Activated T-helper 17 cell treated with anti-CD3 and anti-CD28 coated beads, Interleukin-2, amount 50 U/mL, for 72 hours (primary cell): ENCODE measurements at places on chromosomes 3 and 15.

DNA sequence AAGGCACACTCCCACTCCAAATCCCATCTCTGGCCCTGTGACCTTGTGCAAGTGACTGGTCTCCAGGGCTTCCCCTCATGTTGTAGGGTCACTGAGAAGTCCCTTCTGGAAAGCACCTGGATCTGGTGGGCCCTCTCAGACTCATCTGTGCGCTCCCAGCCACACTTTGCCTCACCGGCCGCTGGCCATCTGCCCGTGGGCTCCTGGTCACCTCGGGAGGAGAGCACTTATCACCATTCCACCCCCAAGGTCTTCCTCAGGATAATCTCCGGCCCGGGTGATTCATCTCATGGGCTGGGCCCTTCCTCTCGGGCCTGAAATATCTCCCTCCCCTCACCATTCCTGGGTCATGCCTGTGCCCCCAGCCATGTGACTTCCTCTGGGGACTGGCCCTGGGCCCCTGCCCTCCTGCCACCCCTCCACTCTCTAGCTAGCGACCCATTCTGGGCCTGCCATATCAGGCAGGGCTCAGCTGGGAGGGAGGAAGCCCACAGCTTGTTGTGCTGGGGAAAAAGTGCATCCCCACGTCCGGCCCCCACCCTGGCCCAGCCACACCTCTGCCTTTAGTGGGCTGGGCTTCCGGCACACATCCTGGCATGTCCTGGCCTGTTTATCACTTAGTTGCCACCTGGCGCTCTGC is 10.6 kb upstream of the WNT7A start:
- ATAC-seq, result peak; percentile 11

DNA sequence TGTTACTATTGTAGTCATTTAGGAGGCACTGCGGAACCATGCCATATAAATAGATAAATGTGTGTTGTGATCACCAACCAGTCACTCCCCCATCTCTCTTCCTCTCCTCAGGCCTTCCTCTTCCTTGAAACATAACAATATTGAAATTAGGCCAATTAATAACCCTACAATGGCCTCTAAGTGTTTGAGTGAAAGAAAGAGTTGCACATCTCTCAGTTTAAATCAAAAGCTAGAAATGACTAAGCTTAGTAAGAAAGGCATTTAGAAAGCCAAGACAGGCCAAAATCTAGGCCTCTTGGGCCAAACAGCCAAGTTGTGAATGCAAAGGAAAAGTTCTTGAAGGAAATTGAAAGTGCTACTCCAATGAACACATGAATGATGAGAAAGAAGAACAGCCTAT is 8.1 kb upstream of the DNASE1L3 start:
- ATAC-seq, result no peak

DNA sequence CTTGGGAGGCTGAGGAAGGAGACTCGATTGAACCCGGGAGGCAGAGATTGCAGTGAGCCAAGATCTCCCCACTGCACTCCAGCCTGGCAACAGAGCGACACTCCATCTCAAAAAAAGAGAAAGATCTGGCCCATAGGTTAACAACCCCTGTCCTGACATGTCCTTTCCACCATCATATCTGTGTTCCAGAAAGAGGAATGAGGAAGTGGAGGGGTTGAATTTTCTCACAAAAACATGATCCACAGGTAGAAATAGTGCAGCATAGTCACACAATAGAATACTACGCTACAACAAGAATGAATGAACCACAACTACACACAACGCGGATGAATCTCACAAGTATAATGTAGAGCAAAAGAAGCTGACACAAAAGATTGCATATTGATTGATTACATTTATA is 4.7 kb upstream of the SLC51B start:
- ATAC-seq, result no peak

DNA sequence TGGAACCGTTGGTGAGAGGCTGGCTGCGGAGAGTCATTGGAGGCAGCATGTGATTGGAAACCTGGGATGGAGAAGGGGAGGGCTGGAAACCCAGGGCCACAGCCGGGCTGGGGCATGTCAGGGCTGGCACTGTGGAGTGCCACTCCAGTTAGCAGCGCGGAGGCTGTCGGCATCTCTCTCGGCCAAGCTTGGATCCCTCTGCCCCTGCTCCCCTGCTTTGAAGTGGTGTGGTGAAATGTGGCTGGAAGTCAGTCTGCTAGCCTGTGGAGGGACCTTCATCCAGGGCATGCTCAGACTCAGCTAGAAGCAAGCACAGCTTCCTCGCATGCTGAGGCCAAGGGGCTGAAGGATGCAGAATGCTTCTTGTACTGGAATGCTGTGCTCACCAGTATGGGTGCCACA is 13.5 kb downstream of the SLCO3A1 start:
- no peak for ATAC-seq

DNA sequence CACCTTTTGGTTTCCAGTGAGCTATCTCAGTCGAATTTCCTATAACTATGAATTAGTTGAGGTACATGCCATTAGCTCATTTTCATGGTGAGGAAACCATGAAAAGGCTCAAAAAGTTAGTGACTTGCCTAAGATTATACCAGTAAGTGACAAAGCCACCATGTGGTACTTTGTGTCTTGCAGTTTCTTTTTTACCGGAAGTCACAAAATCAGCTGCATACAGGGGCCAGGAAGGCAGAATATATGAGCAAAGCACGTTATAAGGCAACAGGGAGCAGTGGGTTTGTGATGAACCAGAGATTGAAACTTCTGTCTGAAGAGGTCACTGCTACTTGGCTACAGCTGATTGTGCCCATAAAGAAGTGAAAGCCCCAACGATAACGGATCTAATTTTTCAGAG is 50.3 kb downstream of the CMTM8 start:
- ATAC-seq, result peak; percentile 89

DNA sequence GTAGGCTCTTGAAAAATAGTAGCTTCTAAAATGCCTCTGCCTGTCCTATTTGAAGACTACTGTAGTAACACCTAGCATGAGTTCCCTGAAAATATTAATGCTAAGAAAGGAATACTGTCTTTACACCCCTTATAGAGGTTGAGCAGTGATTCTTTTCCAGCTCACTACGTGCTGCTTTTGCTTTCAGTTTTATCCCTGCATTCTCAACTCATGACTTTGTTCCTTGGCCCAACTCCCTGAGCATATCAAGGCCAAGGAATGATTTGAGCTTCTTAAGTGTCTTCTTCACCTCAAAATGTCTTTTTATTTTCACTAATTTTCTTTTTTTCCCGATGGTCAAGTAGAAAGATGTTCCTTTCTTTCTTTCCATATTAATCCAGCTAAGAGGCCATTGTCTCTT is 16.5 kb upstream of the P2RY13 start:
- ATAC-seq, result no peak

GRCh38 chr3:170465955-170466354 is 47.3 kb downstream of the CLDN11 start:
- no peak for ATAC-seq

- ATAC-seq, result peak; percentile 90
Measured at GRCh38 chr15:68526269-68526668, 52.5 kb upstream of the CORO2B start.

- ATAC-seq, result peak; percentile 52
Measured at GRCh38 chr3:107810171-107811071, 280.4 kb downstream of the CD47 start.

GRCh38 chr3:58351920-58352319 is 19.2 kb downstream of the PXK start:
- ATAC-seq, result no peak

DNA sequence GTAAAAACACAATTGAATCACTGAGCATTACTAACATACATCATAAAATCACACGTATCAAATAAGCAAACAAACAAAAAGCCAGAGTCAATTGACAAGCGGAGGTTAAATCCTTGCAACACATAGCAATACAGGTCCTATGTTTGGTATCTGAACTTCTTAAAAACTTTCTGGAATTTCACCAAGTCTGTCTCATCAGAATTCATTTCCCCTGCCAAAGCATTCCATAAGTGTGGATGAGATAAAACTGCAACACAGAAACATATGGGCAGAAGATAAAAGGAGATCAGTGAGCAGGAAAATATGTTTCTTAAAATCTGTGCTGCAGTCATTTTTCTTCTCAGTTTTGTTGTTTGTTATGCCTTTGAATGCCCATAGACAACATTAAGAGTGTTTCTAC is 1155.5 kb downstream of the TBL1XR1 start:
- ATAC-seq, result no peak

DNA sequence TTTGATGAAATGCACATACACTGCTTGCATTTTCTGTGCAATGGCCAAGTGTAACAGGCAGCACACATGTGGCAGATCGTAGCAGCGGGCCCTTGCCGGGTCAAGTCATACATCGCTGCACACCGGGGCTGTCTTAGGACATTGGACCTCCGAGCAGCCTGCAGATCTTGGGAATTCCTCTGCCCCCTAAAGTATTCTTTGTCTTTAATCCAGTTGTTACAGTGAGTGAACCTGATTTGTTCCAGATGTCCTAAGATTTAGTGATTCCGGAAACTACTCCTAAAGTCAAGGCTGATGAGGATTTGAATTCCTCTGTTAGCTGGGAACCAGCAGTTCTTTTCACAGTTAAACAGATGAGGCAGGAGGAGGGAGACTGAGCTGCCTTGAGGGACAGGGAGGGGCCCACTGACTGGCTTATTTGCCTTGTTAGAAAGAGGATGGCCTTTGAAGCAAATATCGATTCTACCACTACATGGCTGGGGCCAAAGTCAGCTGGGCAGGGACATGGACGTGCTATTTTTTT is 190.7 kb upstream of the CTDSPL start:
- ATAC-seq, result no peak

GRCh38 chr3:185024966-185025365 is 127.9 kb downstream of the C3orf70 start:
- ATAC-seq, result no peak

DNA sequence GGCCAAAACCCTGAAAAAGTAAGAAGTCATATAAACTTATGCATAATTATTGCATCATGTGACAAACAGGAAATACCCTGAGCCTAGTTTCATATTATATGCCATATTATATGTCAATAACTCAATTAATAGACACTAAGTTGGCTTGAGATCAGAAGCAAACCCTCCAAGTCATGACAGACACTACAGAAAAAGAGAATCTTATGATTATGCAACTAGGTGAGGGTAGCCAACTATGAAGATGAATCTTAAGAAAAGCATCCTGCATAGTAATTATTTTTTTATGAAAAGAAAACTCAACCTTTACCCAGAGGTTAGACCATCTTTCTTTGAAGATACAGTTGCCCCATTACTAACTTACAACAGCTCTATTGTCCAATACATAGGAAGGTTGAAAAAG is 192.4 kb upstream of the VEPH1 start:
- ATAC-seq, result no peak

GRCh38 chr3:137770066-137770834 is 6.1 kb downstream of the SOX14 start:
- ATAC-seq, result no peak

GRCh38 chr3:50251220-50251619 is 15.2 kb downstream of the GNAI2 start:
- ATAC-seq, result peak; percentile 74

DNA sequence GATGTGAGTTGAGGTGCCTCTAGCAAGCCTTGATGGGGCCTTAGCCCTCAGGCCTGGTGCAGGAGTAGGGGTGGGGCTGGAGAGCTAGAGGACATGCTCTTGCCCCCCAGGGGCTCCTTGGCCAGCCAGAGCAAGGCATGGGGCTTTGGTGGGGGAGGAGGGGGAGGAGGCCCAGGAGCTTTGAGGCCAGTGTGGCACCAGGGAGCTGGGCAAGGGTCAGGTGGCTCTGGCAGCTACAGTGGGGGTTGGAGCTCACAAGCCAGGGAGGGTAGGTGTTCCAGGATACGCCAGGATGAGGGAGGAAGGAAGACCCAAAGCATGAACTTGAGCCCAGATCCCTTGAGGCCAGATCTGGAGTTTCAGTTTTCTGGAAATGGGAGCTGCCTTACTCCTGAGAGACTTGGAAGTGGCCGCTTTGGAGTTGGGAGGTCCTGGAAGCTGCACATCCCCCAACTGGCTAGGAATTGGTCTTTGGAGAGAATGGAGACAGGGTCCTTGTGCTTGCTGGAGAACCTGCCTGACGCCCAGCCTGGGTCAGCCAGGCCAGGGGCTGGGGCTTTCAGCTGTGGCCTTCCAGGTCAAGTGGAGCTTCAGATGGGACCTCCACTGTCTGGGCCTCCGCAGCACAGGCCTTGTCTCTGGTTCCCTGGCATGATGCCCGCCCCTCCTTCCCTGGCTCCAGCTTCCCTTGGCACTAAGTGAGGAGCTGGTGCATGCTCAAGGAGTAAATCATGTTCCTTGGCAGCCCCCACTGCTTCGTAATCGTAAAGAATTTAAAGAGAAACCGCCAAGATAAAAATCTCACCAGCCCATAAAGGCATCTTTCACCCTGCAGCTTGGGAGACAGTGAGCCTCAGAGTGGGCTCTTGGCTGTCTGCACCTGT is 8.7 kb downstream of the SEMA3F start:
- ATAC-seq, result no peak

- no peak for ATAC-seq
Measured at GRCh38 chr15:99944131-99944530, 210.9 kb upstream of the LYSMD4 start.

- ATAC-seq, result no peak
Measured at GRCh38 chr15:67892559-67893377, 52.9 kb upstream of the RNU6-1 start.

- no peak for ATAC-seq
Measured at GRCh38 chr15:67468416-67468815, 52.5 kb upstream of the C15orf61 start.

DNA sequence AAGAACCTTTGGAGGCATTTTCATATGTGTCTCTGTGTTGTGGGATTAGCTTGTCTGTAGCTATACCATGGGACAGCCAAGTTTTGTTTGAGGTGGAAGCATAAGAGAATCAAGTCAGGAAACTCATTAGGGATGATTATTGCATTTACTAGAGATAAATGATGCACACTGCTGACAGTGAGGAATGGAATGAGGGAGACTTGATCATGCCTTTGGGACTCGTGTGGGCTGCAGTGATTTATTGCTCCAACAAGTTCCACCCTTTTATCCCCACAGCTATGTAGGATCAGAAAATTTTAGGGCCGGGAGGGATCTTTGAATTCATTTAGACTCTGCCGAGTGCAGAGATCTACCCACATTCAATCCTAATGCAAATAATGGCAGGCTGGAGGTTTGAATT is 16.3 kb downstream of the ZNF385D start:
- no peak for ATAC-seq
